Gastrocnemius medialis (tissue), 4 donors: ENCODE measurements at places on chromosomes 5 and 9. TPM values are rescaled to one million over a fixed set of nuclear protein-coding genes. Genes with fewer than 3 reads are reported as not detected.

- no peak for DNase-seq
Observed at GRCh38 chr9:93060746-93061259, 2.3 kb downstream of the SUSD3 start.

DNA sequence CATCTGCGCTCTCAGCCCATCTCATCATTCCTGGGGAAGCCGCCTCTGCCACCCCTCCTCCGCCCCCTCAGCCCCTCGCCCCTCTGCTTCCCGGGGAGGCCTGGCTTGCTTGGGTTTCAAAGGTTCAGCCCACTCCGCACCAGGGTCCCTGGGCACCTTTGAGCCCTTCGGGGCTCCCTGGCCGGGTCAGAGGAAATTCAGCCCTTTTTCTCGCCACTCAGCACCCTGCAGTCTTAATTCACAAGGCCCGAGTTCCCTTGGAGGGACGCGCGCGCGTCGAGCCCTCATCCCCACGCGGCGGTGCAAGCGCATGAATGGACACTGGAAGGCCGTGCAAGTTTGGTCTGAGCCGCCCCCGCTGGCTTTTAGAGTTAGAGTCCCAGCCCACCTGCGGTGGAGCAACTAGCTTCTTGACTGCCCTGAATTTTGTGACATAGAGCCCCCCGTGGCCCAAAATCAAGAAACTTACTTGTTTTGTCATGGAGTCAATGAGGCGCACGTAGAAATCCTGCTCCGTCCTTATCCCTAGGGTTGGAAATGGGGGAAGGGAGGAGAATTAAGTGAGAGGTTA lies 4.5 kb downstream of the EBF1 start:
- DNase-seq = no peak

DNA sequence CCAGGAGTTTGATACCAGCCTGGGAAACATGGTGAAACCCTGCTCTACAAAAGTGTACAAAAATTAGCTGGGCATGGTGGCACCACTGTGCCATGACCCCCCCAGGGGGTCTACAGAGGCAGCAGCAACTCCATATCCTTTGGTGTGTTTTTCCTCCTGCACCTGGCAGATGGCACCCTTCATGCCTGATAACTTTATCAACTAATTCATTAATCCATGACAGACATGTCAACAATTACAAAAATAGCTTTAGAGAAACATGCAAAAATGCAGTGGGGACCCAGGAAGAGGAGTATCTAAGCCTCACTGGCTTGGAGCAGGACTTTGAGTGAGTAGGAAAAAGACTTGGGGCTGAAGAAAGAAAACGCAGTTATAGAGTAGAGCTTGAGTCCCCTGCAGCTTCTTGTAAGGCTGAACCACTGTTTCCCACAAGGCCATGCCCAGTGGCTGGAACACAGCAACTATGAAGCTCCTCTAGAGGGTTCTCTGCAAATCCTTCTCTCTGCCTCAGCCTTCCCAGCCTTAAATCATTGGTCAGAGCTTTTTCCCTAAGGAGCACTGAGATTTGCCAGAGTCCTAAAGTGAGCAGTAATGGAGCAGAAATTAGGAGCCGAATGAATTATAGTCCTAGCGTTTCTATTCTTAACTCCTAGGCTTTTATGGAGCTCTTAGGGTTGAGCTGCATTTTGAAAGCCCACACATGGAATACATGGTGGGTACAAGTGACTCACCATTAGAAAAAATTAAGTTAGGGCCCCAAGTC lies 25.5 kb upstream of the B4GALT1 start:
- DNase-seq = no peak

GRCh38 chr5:149749481-149750365 lies 19.6 kb downstream of the PPARGC1B start:
- no peak for DNase-seq

DNA sequence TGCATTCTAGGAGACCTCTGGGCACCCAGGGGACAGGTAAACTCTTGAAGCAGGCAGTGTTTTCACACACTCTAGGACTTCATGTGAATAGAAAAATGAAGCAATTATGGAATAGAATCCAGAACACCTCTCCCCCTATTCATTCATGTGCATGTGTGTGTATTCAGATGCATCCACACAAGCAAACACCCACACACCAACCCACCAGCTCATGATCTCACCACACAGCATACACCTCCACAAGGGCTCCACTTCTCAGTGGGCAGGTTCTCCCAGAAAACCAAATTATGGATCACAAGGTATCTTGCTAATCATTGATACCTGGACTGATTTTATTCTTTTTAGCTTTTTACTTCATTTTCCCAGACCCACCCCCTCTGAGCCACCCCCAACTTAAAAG lies 21.2 kb upstream of the HSD17B3 start:
- DNase-seq = no peak

EIF4E1B gene
- total RNA-seq = not detected

DNA sequence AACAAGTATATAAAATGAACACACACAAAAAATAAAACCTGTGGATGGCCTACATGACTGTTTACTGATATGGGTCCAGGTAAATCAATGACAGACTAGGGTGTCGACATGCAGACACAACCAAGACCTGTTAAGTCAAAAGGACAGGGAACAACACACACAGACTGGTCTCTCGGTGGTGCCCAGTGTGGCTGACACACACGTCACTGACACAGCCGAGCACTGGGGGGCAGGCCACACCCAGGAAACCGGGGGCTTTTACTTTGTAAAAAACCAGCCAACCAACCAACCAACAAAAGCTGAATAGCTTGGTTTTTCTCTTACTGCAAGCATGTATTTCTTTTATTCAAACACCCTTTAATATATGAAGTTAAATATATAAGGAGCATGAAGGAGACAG lies 5.0 kb downstream of the FAM163B start:
- DNase-seq = no peak

DNA sequence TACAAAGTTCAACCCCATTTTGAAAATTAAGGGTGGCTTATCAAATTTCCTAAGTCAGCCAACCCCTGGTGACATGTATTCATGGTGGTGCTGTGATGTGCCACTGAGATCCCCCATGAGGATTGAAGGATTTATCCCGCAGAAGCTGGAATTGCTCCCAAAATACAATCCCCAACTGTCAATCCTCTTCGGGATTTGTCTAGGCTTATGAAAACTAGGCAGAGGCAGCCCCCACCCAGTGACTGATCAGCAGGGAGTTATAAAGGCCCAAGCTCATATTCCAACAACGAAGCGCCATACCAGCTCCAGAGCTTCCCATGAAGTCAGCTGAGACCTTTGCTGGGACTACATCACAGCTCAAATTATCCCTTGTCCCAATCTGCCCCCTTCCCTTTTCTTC lies 316.0 kb downstream of the ENC1 start:
- no peak for DNase-seq

DNA sequence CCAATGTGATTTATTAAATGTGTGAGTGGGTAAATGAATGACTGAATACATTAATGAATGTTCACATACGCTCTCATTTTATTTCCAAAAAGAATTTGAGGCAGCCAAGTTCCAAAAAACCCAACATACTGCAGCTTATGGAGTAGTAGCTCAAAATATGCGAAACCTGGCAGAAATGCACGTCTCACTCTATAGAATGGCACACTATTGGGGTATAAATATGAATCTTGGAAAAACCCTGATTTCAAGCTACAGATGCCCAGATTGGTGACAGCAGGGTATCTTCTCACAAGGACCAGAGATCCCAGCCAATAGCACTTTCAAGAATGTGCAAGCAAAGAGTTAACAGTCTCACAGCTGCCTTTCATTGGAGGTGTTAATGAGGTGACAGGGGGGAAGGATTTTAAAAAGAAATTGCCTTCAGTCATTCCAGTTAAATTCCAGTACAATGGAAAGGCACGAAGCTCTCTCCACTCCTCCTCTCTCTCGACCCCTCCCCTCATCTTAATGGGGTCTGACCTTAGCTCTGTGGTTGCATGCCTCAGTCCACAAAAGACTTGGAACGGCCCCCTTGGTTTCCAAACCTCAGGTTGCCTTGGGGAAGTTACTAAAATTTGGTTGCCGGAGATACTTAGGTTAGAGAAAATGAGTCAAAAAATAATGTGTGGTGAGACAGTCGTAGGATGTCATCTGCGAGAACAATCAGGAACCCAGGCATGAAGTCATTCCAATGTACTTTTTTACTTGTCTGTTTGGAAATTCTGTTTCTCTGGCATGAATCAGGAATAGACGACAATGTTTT lies 307.4 kb downstream of the NFIB start:
- DNase-seq = no peak

LCN6 gene
- total RNA-seq = 4.6 TPM

DNA sequence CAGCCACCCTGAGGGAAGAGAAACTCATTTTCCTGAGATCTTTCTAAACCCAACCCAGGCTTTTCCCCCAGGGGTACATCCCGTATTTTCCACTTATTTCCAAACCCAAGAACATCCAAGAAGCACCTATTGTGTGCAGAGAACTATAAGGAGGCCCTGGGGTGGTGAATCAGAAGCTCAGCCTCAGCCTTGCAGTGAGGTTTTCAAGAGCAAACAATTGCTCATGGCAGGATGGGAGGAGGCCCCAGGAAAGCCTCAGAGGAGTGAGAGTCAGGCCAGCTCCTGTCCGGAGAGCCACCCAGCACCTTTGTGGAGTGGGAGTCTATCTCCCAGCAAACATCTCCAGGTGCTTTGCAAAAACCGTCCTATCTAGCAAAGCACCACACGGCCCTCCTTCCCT lies 19.2 kb downstream of the NIPAL4 start:
- DNase-seq = no peak

DNA sequence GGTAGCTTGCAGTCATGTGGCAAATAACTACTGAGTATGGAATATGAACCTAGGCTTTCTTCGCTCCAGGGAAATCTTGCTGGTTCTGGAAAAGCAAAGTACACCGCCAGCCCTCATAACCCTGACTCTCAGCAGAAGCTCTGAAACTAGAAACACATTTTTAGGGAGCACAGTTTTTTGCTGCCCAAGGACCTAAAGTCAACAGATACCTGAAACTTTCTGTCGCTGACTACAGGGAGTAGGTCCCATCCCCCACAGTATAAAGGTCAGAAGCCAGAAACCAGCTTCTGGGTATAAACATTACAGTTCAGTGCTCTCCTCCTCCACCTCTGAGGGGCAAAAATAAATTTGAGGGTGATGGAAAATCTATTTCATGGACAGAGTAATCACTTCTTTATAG lies 3.0 kb downstream of the ATOX1 start:
- DNase-seq = no peak

- DNase-seq = peak; percentile 57
Observed at GRCh38 chr9:128892221-128892921, 10.4 kb downstream of the LRRC8A start.

- DNase-seq = no peak
Observed at GRCh38 chr5:73912821-73913271, 286.9 kb downstream of the ARHGEF28 start.

GRCh38 chr5:173474881-173475287 lies 141.6 kb downstream of the BOD1 start:
- DNase-seq = no peak

GRCh38 chr9:81885602-81886001 lies 42.6 kb upstream of the SPATA31D4 start:
- no peak for DNase-seq

- DNase-seq = no peak
Observed at GRCh38 chr9:90903766-90904424, 102.3 kb downstream of the SYK start.

GRCh38 chr5:103498211-103498610 lies 64.4 kb downstream of the NUDT12 start:
- peak; percentile 58 for DNase-seq

SPATA9 gene
- 0.76 TPM for total RNA-seq

DNA sequence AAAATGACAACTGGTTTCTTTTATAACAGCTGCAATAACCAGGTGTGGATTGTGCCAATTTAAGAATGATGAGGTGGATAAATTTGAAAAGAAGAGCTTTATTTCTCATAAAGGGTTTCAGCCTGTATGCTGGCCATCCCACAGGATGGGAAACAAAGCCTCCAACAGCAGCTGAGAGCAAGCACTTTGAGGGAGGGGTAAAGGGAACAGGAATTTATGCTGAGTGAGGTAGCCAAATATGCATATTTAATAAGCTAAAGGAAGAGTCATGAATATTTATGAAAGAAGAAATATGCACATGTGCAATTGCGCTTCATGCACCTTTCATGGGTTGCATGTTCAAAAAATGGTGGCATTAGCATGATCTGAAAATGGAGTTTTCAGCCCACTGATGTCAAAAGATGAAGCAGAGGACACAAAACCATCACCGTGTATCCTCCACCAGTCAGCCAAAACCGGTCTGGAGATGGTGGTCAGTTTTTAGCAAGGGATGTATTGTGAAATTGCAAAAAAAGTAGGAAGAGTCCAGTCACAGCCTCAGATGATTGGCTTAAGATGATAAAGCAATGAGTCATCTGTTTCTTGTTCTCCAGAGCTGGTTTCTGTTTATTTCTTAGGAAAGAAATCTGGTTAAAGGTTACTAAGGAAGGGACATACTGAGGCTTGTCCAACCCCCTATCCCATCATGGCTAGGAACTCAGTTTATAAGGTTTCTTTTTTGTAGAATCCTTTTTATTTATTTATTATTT lies 47.9 kb downstream of the DEPDC1B start:
- no peak for DNase-seq

MYORG gene
- 149 TPM for total RNA-seq

FST gene
- 2.5 TPM for total RNA-seq

DNA sequence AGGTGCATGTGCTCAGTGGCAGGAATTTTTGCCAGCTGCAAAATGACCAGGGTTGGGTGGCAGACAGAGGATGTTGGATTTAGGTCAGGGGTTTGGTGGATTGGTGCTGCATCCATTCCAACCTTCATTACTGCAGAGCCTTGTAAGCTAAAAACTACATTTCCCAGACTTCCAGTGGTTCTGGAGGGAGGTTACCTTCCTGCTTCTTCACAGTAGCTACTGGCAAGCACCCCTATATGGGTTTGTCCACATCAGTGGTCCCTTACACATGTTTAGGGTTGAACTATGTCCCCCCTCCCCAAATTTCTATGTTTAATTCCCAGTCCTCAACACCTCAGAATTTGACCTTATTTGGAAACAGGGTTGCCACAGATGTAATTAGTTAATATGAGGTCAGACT lies 20.7 kb upstream of the IL17B start:
- no peak for DNase-seq

DNA sequence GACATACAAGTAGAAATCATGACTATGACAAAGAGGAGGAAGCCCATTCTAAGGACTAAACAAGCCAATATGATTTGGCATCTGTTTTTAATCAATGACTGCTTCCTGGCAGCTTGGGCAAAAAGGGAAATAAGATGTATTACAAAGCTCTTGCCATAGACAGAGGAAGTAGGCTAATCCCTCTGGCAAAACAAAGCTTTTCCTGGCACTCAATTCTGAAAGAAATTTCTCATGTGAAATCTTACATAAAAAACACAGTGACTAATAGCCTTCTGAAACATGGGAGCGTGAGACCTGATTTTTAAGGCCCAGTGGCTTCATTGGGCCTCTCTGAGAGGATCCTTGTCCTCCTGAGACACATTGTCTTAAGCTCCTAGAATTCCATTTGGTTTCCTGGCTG lies 93.6 kb downstream of the COL23A1 start:
- no peak for DNase-seq

- DNase-seq = no peak
Observed at GRCh38 chr5:110256298-110256697, 470.2 kb downstream of the TMEM232 start.

SARDH gene
- 2.9 TPM for total RNA-seq

ADAMTS2 gene
- 1.3 TPM for total RNA-seq

- no peak for DNase-seq
Observed at GRCh38 chr5:94467346-94467953, 151.0 kb downstream of the KIAA0825 start.

GRCh38 chr5:80249901-80250300 lies 5.9 kb downstream of the SERINC5 start:
- no peak for DNase-seq

GRCh38 chr5:152379331-152379730 lies 25.7 kb downstream of the NMUR2 start:
- DNase-seq = no peak

TAF11L6 gene
- total RNA-seq = not detected

ZNF883 gene
- total RNA-seq = not detected
